ENCODE measurements at places on chromosomes 3 and 15.

DNA sequence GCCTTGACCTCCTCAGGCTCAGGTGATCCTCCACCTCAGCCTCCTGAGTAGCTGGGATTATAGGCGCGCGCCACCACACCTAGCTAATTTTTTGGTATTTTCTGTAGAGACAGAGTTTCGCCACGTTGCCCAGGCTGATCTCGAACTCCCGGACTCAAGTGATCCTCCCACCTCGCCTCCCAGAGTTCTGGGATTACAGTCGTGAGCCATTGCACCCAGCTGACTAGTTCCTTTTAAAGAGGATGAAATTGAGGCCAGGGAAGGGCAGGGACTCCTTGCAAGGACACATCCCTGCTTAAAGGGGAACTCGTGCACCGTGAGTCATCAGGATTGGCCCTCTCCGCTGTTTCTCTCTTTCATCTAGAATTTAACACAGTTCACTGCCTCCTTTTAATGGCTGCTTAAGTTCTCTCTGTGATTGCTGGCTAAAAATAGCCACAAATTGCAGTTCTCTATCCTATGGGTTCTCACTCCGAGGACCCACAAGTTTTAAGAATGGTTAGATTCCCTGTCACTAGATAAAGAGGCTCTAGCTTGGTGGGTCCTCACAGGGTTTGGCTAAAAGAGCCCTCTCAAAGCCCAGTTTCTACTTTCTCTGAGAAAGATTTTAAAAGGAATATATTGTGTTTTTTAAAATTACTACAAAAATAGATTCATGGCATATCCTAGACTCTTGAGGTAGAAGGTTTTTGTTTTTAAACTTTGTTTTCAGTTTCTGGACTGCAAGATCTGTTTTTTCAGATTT is 1.4 kb downstream of the CRTAP start:
- no peak for DNase-seq

DNA sequence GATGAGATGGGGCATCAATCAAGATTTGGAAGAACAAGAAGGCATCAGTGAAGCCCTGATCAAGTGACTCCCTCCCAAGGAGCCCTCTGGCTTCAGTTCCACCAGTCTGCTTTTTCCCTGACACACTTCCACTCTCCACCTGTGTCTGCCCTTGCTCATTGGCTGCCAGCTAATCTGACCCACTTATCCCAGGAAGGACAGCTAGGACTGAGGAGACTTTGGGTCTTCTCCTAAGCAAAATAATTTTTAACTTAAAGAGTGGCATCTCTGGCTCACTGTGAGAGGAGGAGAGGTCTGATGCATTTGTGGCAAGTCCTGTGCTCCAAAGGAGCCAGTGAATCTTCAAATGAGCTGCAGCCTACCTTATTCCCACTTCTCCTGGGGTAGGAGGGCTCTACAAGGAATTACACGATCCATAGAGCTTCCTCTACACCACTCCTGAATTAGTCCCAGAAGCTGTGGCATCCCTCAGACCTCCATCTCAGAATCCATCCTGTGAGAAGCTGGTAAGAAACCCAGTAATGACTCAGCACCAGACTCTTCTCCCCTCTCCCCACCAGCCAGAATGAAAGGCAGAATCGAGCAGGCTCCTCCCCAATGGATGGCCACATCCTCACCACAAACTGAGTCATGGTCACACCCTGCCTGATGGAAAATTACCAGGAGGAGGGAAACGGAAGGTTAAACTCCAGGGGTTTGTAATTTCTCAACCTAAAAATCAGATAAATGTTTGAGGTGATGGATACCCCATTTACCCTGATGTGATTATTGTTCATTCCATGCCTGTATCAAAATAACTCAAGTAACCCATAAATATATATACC is 6.3 kb upstream of the PKM start:
- peak; percentile 76 for DNase-seq

- no peak for DNase-seq
Measured at GRCh38 chr15:75942464-75942863, 38.8 kb downstream of the FBXO22 start.

GRCh38 chr3:127970966-127971592 is 56.0 kb downstream of the KBTBD12 start:
- DNase-seq, result no peak

GRCh38 chr3:9808345-9809037 is 1.6 kb upstream of the TTLL3 start:
- DNase-seq, result peak; percentile 29

GRCh38 chr3:195312714-195313113 is 41.8 kb upstream of the XXYLT1 start:
- DNase-seq, result no peak

GRCh38 chr3:55574671-55575070 is 87.6 kb upstream of the WNT5A start:
- DNase-seq, result no peak

DNA sequence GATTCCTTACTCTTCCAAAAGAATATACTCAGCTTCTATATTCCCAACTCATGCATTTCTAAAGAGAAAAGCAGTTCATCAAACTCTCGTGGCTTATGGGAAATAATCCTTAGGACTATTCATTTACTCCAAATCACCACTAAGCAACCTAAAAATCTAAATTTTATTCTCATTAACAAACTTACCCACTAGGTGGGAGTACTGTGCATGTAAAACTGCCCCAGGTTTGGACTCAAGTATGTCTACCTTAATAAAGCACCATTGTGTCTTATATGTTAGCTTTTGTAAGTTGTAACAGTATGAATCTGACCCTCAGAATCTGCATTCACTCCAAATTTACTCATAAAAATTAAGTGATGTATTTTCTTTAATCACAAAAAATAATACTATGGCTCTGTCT is 25.3 kb downstream of the RAD18 start:
- DNase-seq, result no peak

- no peak for DNase-seq
Measured at GRCh38 chr3:169457807-169458697, 205.5 kb downstream of the MECOM start.

- no peak for DNase-seq
Measured at GRCh38 chr3:33246786-33247185, 28.2 kb upstream of the SUSD5 start.

DNA sequence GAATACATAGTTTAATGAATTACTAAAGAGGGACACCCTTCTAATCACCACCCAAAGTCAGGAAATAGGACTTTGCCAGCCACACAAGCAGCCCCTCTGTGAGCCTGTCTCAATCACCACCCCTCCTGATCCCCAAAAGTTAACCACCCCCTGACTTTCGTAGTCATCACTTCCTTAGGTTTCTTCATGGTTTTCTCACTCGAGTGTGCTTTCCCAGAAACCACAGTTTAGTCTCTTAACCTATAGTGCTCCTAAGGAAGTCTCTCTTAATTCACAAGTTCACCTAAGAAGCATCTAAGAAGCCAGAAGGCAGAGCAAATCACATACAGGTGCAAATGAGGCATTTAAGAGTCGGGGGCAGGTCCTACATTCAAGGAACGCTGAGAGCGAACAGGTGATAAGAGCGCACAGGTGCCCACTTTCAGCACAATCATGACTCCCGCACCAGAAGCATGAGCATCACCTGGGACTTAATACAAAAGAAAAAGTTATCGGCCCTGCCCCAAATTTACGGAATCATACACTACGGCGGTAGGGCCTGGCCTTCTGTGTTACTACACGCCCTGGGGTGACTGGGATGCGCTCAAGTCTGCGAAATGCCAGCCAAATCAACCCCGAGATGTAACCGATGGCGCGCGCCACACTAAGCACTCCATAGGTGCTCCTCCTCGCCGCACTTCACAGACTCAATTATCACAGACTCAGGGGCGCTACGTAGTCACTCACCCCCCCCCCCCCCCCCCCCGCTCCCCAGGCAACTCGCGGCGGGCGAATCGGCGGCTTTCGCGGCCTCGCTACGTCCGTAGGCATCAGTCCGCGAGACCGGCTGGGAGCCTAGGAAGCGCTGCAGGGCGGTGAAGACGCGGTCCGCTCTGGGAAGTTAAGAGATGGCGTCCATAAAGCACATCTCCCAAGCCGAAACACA is 815 bp downstream of the ULK4 start:
- DNase-seq, result peak; percentile 66

DNA sequence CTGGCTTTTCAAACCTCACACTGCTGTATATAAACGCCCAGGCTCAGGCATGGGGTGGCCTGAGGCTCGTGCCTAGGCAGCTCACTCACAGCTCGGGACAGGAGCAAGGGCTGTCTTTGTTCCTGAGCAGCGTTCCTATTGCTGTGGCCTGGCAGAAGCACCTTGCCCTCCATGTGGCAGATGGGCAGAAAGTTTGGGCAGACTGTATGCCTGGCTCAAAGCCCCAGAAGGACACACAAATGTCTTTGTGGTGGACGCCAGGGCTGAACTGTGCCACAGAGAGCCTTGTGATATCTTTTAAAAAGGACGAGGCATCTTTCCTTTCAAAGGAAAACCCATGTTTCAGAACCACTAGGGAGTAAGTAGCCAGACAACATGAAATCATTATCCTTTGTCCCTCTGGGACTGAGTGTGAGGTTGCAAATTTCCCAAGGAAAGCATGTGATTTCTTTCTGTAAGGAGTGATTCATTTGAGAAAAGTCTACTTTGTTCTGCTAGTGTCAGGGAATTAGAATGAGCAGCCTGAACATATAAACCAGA is 29.3 kb upstream of the UBE2E1 start:
- DNase-seq, result no peak

- no peak for DNase-seq
Measured at GRCh38 chr15:41544650-41545015, 576 bp upstream of the RPAP1 start.

DNA sequence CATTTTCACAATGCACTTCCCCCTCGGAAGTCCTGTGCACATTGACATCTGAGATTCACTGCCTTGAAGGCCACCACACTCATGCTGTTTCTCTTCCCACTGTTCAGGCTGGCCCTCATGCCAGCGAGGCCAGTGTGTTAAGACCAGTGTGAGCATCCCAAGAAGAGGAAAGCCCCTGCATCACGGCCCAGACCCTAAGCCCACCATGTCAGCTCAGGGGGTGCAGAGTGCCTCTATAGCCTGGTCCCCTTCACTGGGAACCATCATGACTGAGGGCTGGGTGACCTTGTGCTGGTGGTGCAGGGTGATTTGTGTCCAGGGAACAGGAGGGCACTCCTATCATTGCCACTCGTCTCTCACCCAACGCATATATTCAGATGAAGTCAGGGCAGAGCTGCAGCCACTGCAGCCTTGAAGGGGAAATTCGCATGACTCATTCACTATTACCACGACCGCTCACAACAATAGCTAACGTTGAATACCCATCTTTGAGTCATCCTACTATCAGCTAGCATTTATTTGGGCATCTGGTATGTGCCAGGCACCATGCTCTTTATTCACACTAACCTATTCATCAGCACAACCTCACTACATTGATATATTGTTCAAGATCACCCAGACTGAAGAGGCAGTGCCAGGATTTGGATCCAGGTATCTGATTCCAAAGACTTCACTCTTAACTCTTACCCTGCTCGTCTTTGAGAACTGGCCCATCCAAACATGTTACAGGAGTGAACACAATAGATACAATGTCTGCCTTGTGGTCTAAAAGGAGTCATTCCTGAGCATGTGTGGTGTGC is 58.8 kb upstream of the SLC6A11 start:
- DNase-seq, result no peak

GRCh38 chr3:187971629-187972028 is 182.3 kb upstream of the LPP start:
- no peak for DNase-seq

GRCh38 chr3:11638495-11639358 is 5.0 kb downstream of the VGLL4 start:
- DNase-seq, result no peak

DNA sequence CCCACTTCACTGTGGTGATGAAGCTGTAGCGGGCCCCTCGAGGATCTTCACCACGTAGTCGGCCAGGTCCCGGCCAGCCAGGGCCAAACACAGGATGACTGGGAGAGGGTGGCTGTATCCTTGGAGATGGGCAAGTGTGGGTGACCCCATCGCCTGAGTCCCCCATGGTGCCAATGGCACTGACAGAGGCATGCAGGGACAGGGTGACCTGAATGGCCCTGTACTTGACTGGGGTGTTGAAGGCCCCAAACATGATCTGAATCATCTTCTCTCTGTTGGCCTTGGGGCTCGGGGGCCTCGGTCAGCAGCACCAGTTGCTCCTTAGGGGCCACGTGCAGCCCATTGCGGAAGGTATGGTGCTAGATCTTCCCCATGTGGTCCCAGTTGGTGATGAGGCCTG is 17.1 kb upstream of the AP3B2 start:
- no peak for DNase-seq

DNA sequence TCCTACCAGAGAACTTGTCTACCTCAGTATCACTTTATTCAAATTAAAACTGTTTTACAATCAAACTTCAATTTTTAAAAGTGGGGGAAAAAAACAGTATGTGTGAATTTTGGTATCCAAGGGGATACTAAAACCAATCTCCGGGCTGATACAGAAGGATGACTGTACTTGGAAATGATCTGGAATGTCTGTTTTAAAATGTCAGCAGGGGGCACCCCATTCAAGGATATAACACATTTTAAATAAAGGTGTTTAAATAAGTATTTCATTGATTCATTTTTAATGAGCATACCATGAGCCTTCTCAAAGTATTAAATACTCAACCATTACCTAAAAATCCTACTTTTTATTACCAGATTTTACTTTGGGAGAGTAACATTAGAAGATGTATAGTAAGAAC is 67.9 kb downstream of the ULK4 start:
- no peak for DNase-seq

DNA sequence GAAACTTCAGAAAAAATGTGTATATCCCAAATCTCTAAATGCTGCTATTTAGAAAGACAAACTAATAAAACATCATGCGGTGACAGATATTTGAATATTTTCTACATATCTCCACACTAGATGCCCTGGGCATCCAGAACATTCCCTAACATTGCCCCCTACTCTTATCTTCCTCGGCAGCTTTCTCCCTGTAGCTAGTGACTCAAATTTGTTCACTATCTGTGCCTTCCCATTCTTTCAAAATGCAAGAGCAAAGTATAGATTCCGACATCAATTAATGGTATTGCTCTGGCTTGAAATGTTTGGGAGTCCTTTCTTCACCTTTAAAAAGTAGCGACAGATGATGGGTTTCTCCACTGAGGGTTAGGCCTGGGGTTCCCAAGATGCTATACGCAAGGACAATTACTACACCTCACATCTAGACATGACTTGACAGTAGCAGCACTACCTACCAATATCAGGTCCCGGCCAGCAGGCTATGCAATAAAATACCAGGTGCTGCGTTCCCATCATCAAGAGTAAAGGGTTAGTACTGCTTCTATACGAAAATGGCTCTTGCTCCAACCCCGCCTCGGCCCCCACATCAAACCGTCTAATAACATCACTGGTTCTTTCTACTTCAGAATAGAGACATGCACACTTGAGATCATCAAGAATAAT is 631 bp downstream of the UBR1 start:
- no peak for DNase-seq

DNA sequence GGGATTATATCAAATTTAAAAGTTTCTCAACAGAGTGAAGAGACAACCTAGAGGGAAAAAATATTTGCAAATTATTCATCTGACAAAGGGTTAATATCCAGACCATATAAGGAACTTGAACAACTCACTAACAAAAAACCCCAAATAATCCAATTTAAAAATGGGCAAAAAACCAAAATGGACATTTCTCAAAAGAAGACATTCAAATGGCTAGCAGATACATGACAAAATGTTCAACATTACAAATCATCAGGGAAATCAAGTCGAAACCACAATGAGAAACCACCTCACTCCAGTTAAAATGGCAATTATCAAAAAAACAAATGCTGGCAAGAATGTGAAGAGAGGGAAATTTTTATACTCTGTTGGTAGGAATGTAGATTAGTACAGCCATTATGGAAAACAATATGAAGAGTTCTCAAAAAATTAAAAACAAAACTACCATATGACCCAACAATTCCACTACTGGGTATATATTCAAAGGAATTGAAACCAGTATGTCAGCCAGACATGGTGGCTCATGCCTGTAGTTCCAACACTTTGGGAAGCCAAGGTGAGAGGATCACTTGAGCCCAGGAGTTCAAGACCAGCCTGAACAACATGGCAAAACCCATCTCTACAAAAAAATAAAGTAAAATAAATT is 88.5 kb downstream of the CSNK1G1 start:
- DNase-seq, result no peak
